WTC11 (cell line): ENCODE measurements at places on chromosomes 2 and 18.

GRCh38 chr2:17638196-17638743, 97.8 kb downstream of the VSNL1 start:
- DNase-seq: no peak

DNA sequence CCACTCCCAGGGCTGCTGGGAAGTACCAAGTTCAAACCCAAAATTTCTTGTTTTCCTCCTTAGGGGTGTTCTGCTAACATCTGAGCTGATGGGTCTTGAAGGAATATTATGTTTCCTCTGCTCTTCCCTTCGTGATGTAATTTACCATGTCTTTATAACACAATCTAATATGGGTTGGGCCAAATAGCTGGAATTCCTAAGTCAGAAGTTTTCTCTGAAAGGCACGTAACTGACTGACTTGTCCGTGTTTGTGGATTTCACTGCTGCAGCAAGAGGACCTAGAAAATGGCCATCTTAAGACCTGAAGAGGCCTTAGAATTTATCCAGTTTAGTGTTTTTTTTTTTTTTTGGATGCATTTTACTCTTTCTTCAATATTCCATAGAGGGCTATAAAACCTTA, 256.7 kb downstream of the DCDC2C start:
- no peak for DNase-seq

- peak; percentile 51 for DNase-seq
Measured at GRCh38 chr2:201860636-201861066, 54.3 kb downstream of the CDK15 start.

DNA sequence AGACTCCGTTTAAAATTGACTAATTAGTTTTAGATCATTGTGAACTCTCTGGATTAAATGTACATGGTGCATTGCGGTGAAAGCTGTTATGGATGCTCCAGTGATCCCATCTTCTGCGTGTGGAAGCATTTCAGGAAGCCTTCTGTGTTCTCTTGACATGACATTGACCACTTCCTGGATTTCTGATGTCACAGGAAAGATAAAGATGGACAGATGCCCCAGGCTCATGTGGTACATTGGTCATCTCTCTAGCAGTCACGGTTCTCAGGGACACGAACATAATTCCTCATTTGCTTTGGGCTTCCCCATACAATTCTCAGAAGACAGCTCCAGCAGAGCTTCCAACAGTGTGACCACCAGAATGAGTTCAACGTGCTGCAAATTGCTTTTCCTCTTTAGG, 26.9 kb downstream of the AGAP1 start:
- DNase-seq: no peak

DNA sequence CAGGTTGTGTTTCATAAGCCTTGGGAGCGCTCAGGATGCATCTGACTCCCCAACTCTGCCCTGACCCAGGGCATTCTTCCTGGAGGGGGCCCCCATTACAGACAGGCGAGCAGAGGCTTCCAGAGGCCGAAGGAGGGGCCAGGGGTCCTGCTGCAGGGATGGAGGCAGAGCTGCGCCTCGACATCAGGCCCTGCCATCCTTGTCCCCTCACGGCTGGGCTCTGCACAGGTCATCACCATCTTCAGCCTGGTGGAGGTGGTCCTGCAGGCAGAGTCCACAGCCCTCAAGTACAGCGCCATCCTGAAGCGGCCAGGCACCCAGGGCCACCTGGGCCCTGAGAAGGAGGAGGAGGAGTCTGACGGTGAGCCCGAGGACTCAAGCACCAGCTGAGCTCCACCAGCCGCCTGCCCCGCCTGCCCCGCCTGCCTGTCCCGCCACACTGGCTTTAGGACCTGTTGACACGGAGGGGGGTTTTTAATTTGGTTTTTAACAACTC, 42.3 kb upstream of the ALPP start:
- no peak for DNase-seq

DNA sequence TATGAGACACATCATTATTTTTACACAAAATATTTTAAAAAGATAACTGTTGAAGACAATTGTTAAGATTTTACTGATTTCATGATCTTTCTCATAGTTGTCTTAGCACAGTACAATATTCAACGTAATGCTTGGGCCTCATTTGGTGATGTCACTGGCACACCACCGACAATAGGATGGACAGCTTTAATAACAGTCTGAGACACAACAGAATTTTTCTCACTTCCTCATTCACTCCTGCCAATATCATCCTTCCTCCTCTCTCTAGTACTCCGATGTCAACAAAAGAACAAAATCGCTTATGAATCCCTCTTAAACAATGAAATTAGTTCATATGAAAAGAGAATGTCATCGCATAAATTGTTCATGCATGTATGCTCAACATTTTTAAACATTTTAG, 461.9 kb upstream of the CDH7 start:
- no peak for DNase-seq
